ENCODE measurements at places on chromosomes 6 and 20. TPM values are rescaled to one million over a fixed set of nuclear protein-coding genes. Genes with fewer than 3 reads are reported as not detected.

Gene APOBEC2
- not detected for polyA plus RNA-seq

- DNase-seq = peak; percentile 43
- H3K27me3 ChIP-seq = no peaks in the 10 kb centered on the region
- H3K4me1 ChIP-seq = no peaks in the 10 kb centered on the region
- H3K27ac ChIP-seq = no peak overlapping the region
- H3K36me3 ChIP-seq = no peaks in the 10 kb centered on the region
Measured at GRCh38 chr6:150685860-150686259, 86.2 kb downstream of the PLEKHG1 start.

Gene ASIP
- not detected for polyA plus RNA-seq

Gene GPLD1
- 0.09 TPM for polyA plus RNA-seq

DNA sequence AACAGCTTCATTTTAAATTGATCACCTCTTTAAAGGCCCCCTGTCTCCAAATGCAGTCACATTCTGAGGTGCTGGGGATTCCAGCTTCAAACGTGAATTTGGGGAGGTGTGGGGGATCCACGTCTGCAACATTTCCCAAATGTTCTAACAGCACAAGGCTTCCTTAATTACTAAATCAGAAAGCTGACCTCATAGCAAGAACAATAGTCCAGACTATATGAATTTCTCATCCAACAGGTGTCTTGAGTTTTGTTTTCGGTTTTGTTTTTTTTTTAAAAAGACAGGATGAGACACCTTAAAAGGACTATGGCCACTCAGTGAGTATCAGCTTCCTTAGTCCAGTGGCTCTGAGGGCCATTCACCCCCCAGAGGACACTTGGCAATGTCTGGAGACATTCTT lies 11.5 kb downstream of the ATP9A start:
- no peak overlapping the region for H3K4me3 ChIP-seq
- no peak overlapping the region for H3K27ac ChIP-seq

DNA sequence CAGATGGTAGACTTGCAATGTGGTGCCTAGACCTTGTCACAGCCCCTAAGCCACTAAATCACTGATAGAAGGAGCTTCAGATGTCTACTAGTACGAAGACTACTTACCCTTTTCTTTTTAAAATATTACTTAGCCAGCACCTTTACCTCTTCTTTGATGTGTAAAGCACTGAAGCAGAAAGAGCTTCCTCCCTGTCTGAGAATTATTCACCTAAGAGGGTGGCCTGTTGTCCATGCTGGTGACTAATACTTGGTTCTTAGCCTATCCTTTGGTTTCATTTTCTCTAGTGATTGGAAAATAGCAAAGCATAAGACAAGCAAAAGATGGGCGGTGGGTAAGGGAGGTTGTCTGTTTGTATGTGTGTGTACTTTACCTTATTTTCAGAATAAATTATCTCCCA lies 794.6 kb downstream of the TFAP2A start:
- H3K4me1 ChIP-seq = peaks cover 42% of the 10 kb centered on the region
- H3K27ac ChIP-seq = peak overlapping the region; percentile 91
- DNase-seq = peak; percentile 65
- no peaks in the 10 kb centered on the region for H3K36me3 ChIP-seq

Gene PSORS1C2
- 0.16 TPM for polyA plus RNA-seq

DNA sequence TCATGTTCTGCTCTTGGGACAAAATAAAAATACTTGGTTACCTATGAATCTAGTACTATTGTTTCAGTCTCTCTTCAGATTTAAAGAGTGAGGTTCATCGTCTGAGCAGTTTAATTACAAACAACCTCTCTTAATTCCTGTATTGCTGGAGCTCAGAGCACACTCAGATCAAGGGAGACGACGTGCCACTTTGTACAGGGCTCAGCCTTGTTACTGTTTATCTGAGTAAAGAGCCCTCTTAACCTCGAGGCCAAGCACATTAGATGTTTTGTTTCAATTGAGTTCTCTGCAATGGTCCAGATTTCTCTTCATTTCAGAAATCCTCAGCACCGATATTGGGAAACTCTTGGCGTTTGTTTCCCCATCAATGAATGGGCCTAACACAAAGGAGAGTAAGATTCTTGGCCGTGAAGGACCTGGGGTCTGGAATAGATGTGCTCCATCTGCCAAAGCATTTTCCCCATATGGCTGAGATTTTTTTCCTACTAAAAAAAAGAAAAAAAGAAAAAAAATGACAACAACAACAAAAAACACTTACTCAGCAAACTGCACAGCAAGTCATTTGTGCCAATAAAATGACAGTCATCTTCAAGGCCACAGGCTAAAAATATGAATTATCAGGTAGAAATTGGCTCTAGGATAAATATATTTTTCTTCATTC lies 82.6 kb upstream of the CCN6 start:
- H3K4me1 ChIP-seq = peaks cover 31% of the 10 kb centered on the region
- peak overlapping the region; percentile 97 for H3K27ac ChIP-seq
- no peaks in the 10 kb centered on the region for H3K27me3 ChIP-seq
- no peak for DNase-seq
- no peaks in the 10 kb centered on the region for H3K36me3 ChIP-seq

- no peak overlapping the region for H3K4me3 ChIP-seq
- no peaks in the 10 kb centered on the region for H3K27me3 ChIP-seq
- H3K27ac ChIP-seq = no peak overlapping the region
- no peaks in the 10 kb centered on the region for H3K36me3 ChIP-seq
Measured at GRCh38 chr6:35412102-35412501, 40.0 kb upstream of the FANCE start.

DNA sequence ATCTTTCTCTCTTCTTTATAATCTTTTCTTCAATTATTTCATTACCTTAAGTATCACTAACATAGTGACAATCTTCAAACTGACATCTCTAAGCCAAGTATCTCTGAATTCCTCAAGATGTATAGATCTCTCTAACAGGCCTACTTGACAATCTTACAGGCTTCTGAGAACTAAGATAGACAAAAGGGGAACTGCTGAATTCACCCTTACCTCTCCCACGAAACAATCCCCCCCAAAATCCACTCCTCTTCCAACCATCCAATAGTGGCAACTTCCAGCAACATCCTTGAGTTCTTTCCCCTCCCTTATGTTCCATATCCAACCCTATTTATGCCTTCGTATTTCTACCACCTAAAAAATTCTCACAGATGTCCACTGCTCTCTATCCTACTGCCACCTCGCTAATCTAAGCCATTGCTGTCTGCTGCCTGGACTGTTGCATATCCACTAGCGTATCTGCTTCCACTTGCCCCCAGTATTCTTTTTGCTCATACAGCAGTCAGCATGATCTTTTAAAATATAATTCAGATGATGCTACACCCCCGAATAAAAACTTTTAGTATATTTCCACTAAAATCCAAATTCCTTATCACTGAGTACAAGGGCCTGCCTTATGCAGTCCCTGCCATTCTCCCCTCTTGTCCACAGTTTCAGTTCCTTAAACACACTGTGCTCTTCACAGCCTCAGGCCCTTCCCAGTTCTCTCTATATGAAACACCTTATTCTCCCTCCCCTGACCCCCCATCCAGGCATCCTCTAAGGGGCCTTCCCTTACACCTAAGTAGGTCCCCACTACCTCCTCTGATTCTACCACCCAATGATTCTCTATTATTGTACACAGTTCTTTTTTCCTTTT lies 8.0 kb downstream of the REPS1 start:
- no peak overlapping the region for H3K4me3 ChIP-seq
- no peaks in the 10 kb centered on the region for H3K27me3 ChIP-seq
- H3K27ac ChIP-seq = no peak overlapping the region
- no peaks in the 10 kb centered on the region for H3K36me3 ChIP-seq

DNA sequence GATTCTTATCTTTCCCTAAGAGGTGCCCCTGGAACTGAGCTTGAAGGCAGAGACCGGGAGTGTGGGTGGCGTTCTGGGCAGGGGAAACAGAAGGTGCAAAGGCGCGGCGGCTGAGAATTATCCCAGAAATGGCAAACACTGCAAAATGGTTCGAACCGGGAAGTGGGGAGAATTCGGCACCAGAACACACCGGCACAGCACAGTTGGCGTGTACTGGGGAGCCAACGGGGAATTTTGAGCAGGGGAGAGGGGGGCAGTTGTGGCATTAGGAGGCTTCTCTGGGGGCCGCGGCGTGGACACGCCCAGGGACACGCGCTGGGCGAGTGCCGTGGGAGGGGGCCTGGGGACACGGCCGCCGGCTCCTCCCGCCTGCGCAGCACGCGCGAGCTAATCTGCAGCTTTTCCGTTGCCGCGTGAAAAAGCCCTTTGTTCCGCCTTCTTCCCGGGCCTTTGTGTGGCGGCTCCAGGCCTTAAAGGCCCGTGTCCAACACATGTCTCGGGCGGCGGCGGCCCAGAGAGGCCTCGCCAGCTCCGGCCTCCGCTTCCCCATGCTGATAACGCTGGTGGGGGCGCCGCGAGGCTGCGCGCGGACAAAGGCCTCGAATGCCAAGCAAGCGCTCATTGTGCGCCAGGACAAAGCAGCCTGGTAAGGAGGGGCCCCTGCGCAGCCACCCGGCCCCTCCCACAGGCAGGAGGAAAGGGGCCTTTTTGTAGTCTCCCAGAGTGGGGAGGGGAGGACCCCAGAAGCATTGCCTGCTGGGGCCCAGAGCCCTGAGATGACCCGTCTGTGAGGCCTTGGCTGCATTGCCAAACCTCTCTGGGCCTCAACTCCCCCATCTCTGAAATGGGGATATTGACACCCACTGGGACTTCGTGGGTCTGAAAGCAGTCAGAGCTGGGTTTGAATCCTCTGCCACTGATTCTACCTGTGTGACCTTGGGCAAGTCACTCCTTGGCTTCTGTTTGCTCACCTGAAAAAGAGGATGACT lies 82.8 kb downstream of the CD40 start:
- no peaks in the 10 kb centered on the region for H3K4me1 ChIP-seq
- DNase-seq = no peak
- peaks cover 43% of the 10 kb centered on the region for H3K27me3 ChIP-seq
- no peaks in the 10 kb centered on the region for H3K36me3 ChIP-seq

Gene OR2J3
- polyA plus RNA-seq = not detected

GRCh38 chr6:108760126-108761050 lies 87.8 kb upstream of the ARMC2 start:
- DNase-seq = no peak
- peaks cover 7% of the 10 kb centered on the region for H3K4me1 ChIP-seq
- no peak overlapping the region for H3K27ac ChIP-seq
- no peaks in the 10 kb centered on the region for H3K27me3 ChIP-seq
- H3K4me3 ChIP-seq = no peak overlapping the region

Gene MACROD2
- polyA plus RNA-seq = 2.2 TPM

Gene FRK
- 0.06 TPM for polyA plus RNA-seq

Gene NOL7
- polyA plus RNA-seq = 124 TPM

DNA sequence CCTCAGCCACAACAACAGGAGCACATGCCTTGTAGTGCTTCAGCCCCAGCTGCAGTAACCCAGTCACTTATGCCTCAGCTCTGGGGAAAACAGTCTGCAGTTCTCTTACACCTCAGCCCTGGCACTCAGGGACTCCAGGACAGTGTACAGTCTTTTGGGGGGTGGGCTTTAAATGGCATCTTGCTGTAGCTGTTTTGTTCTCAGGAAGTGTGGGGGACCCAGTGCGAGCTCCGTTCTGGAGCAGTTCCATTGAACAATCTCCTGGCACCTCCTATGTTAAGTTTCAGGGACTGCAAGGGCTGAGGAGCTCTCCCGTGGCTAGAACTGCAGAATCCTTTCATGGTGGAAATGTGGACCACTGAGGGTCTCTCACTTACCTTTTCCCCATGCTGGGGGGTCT lies 55.2 kb downstream of the PLCG1 start:
- 0 out of 2 replicates have a peak, but pooled peaks cover 8% of the 10 kb centered on the region for H3K4me1 ChIP-seq
- no peak for DNase-seq
- H3K36me3 ChIP-seq = peaks cover 24% of the 10 kb centered on the region

GRCh38 chr6:98976674-98977385 lies 29.1 kb upstream of the FBXL4 start:
- H3K36me3 ChIP-seq = no peaks in the 10 kb centered on the region
- no peak for DNase-seq
- H3K4me3 ChIP-seq = no peak overlapping the region
- no peaks in the 10 kb centered on the region for H3K4me1 ChIP-seq
- H3K27ac ChIP-seq = no peak overlapping the region
- H3K27me3 ChIP-seq = 0 out of 2 replicates have a peak, but pooled peaks cover 4% of the 10 kb centered on the region

GRCh38 chr20:21027569-21027968 lies 78.6 kb downstream of the LINC00237 start:
- no peaks in the 10 kb centered on the region for H3K27me3 ChIP-seq
- DNase-seq = peak; percentile 23
- no peaks in the 10 kb centered on the region for H3K4me1 ChIP-seq
- no peak overlapping the region for H3K27ac ChIP-seq
- no peaks in the 10 kb centered on the region for H3K36me3 ChIP-seq
- no peak overlapping the region for H3K4me3 ChIP-seq

DNA sequence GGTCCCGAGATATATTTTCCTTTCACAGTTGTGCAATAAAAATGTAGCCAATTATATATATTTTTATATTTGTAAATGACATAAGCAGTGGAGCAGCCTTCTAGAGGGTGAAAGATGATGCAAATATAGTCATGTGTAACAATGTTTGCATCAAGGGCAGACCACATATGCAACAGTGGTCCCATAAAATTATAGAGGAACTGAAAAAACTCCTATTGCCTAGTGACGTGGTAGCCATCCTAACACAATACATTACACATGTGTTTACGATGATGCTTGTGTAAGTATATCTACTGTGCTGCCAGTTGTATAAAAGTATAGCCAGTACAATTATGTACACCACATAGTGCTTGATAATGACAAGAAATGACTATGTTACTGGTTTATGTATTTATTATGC lies 162.8 kb downstream of the ZFAND3 start:
- H3K36me3 ChIP-seq = no peaks in the 10 kb centered on the region
- H3K4me3 ChIP-seq = no peak overlapping the region
- no peaks in the 10 kb centered on the region for H3K27me3 ChIP-seq
- no peak overlapping the region for H3K27ac ChIP-seq
- H3K4me1 ChIP-seq = peaks cover 26% of the 10 kb centered on the region

Gene RAET1L
- polyA plus RNA-seq = not detected

Gene SAPCD1
- polyA plus RNA-seq = 1.3 TPM

Gene SNAP25
- 0.09 TPM for polyA plus RNA-seq

GRCh38 chr6:5617179-5617578 lies 355.9 kb downstream of the FARS2 start:
- no peak for DNase-seq
- H3K4me3 ChIP-seq = no peak overlapping the region
- no peaks in the 10 kb centered on the region for H3K36me3 ChIP-seq
- H3K4me1 ChIP-seq = no peaks in the 10 kb centered on the region
- no peak overlapping the region for H3K27ac ChIP-seq

DNA sequence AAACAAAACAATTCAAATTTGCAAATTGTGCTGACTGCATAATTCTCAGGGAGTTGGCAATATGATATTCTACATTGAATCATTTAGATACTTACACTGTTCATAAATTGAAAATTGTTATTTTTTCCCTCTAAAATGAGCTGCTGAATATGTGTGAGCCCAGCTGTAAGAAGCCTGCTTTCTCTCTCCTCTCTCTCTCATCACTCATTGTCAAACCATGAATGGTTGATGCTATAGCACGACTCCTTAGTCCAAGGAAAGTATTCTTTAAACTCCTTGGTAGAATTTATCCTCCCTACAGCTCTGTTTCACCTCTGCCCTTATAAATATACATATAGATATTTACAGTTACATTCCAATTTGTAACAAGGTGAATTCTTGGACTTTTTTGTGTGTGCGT lies 116.4 kb upstream of the POU3F2 start:
- H3K4me3 ChIP-seq = no peak overlapping the region
- DNase-seq = no peak
- H3K27me3 ChIP-seq = no peaks in the 10 kb centered on the region
- no peaks in the 10 kb centered on the region for H3K4me1 ChIP-seq
- no peaks in the 10 kb centered on the region for H3K36me3 ChIP-seq

- DNase-seq = no peak
- no peak overlapping the region for H3K27ac ChIP-seq
- H3K4me3 ChIP-seq = peak overlapping the region; percentile 63
Measured at GRCh38 chr6:137342607-137343190, 123.5 kb upstream of the IFNGR1 start.
